HS-27A (cell line): ENCODE measurements at places on chromosomes 7 and 10.

DNA sequence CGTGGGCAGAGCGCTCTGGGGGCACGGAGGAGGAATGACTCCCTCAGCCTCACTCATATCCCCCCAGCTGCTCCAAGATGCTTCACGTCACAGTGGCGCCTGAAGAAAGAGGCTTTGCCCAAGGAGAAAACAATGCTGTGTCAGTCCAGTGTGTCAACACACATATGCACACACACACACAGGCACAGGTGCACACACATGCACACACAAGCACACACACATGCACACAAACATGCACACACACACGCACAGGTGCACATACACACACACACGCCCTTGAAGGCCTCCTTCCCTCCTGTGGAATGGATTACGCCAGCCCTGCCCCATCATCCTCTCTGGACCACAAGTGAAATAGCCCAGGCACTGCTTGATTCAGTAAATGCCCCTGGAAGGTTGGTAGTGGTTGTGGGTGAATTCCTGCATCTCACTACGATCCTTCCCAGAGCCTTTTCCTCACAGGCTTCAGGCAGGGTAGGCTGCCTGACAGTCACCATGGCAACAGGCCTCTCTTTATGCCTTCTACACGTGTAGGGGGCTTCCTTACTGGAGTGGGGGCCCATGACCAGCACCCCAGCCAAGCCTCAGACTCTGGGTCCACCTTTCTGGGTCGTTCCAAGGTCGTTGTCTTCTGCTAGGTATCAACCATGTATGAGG lies 371.5 kb upstream of the PODXL start:
- DNase-seq = no peak

DNA sequence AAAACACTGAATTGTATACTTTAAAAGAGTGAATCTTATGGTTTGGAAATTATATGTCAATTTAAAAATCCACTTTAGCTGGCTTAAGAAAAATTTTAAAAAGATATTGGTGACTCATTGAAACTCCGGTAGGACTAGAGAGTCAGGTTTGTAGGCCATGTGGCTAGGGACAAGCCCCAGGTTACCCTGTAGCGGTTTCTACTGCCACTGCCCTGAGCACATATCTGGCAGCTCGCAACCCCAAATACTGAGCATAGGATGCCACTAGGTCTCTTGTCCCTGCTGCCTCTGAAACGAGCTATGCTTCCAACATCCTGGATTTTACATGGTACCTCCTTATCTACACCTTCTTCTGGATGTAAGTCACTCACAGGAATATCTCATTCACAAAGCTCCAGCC lies 1.4 kb upstream of the MGAM2 start:
- no peak for DNase-seq

- no peak for DNase-seq
Observed at GRCh38 chr7:43850348-43851116, 18.8 kb downstream of the MRPS24 start.

DNA sequence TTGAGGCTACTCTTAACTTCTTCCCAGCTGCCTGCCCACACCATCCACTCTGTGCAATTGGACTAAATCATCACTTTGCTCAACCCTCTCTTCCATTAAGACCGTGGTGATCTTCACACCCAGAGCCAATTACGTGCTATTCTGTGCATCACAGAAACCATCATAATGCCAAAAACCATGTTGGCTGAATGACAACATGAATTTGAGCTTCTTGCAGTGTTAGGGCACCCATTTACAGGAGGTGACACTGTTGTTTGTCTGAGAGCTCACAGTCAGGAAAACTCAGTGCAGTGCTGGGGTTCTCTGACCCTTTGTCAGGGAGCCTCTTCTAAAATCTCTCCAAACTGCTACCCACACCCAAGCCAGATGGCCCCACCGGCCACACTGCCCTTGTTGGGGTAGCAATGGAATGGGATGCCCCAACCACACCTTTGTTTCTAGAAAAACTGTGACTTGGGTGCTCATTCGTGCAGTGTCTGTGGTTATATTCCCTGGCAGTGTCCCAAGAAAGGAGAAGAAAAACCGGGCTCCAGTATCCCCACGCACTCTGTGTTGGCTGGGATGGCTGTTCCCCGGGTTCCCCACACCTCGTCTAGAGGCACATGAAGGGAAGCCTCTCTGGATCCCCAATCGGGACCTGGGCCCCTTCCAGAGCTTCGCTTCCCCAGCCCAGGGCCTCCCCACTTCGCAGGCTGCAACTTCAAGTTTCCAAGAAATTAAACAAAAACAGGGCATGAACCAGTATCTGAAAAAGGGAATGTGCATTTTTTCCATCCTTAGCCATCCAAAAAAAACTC lies 2.0 kb upstream of the TNS3 start:
- no peak for DNase-seq

DNA sequence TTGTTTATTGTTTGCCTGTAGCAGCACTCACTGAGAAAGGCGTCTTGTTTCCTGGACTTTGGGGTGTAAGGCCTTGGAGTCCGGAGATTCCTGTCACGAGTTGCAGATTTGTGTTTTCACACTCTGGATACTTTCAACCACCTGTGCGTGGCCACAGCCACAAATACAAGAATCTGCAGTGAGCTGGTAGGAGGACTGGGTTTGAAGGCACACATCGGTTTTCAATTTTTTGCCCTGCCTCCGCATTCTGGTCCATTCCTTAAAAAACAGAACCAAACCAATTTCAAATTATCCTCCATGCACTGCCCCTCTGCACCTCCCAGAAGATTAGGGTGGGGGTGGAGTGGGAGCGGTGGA lies 619 bp downstream of the EXOC4 start:
- DNase-seq = no peak

GRCh38 chr10:61786728-61787127 lies 114.8 kb upstream of the ARID5B start:
- DNase-seq = no peak

GRCh38 chr10:101032637-101033224 lies 1.7 kb downstream of the SFXN3 start:
- DNase-seq = peak; percentile 66
